ENCODE measurements at places on chromosomes 2 and 18.

DNA sequence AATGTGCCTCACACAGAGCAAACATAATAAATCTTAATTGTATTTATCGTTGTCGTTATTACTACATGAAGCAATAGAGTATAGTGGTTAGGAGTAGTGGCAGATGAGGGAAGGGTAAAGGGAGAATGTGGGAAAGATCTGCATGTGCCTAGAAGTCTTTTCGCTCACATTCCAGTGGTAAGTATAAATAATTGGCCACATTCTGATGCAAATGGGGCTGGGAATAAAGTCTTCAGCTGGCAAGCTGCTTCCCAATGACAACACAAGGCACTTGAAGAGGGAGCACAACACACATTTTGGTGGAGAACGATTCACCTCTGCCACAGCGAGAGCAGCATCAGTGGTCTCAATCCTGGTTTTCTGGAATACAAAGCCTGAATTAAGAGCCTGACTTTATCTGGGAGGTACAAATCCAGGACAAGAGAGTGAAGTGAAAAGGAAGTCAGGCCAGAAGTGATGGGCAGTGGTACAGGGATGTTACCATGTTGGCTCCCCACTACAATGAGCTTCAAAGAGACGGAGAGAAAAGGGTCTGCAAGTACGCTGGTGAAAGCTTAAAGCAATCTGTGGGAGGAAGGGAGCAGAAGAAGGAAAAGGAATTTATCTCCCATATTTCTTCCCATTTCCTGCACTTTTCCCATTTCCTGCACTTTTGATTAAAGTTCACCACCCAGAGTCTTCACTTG is 112.3 kb downstream of the ARHGAP15 start:
- no peak for DNase-seq

DNA sequence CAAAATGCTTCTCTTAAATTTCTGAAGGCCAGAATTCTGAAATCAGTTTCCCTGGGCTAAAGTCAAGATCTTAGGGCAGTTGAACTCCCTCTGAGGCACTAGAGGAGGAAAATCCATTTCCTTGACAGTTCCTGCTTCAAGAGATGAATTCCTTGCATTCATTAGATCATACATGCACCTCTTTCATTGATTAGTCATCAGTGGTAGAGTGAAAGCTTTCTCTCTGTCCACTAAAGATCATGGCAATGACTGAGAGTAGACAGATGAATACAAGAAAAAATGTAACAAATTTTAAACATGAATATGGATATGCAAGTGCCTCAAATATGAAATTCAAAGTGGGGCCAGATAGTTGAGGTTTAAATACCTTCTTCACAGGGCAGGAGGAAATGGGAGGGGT is 693.4 kb upstream of the TMEFF2 start:
- DNase-seq: no peak

DNA sequence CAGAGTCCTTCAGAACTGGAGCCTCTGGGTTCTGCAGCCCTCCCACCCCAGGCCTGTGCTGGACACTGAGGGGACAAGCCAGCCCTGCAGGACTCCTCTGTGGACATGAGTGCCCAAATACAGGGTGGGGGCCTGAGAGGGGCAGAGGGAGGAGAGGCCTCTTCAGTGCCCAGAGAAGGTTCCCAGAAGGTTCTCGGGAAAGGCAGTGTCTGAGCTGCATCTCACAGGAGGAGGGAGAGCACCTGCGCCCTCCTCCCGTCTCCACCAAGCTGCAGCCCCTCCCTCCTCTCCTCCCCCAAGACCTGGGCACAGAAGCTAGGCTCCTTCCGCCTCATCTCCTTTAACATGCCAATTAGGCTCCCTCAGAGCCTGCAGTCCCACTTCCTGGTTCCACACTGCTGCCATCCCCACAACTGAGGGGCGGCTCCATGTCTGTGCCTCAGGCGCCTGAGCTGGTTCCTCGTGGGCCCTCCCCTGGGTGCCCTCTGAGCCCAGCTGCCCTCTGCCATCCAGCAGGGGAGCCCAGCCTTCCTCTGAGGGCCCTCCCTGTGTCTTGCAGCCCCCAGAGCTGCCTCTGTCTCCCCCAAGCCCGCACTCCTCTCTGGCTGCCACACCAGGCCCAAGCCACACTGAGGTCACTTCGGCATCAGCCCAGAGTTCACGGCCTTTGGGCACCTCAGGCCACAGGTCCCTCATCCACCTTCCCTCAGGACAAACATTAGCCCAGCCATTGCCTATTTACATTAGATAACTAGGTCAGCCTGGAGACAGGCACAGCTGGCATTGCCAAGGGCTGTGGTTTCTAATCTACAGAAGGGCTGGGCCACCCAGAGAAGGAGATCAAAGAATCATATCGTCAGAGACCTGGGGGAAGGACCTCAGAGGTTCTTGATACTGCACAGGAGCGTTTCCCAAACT is 28.9 kb downstream of the KCNK3 start:
- no peak for DNase-seq

GRCh38 chr18:23038712-23039111 is 96.6 kb upstream of the CABLES1 start:
- DNase-seq: no peak

DNA sequence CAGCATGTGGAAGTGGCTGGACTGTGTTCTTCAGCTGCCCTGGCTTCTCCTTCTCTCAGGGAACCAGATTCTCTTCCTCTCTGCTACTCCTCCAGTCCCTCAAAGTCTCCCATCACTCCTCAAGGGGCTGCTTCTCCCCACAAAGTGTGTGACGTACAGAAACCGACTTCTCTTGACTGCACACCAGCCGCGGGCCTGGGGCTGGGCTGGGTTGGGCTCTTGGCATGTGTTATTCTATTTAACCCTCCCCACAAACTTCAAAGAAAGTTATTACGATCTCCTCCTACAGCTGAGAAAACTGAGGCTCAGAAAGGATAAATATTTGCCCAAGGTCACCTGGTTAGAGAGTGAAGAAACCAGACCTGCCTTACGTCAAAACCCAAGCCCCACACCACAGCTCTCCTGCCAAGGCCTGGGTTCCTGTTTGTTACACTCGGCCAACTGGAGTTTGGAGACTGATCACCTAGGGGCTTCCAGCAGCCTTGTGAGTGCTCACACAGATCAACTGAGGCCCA is 269.0 kb downstream of the TFCP2L1 start:
- DNase-seq: no peak

DNA sequence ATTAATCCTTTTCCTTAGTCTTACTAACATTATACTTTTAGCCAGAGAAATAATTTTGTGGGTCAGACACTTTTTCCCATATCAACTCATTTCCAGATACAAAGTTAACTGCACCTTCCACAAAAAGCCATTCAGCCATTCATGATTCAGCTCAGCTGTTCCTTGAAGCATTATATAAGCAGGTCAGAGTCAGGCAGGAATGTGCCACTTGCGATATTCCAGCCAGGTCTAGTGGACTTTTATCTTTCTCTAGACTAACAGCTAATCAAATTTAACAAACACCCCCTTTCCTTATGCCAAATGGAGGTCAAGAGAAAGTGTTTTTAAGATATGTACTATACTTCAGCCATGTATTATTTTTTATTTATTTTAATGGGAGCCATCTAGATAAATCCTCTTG is 75.6 kb upstream of the EPB41L3 start:
- DNase-seq: no peak

GRCh38 chr2:175976391-175977157 is 25.5 kb downstream of the LNPK start:
- no peak for DNase-seq

GRCh38 chr18:34128436-34128835 is 96.3 kb downstream of the NOL4 start:
- no peak for DNase-seq

DNA sequence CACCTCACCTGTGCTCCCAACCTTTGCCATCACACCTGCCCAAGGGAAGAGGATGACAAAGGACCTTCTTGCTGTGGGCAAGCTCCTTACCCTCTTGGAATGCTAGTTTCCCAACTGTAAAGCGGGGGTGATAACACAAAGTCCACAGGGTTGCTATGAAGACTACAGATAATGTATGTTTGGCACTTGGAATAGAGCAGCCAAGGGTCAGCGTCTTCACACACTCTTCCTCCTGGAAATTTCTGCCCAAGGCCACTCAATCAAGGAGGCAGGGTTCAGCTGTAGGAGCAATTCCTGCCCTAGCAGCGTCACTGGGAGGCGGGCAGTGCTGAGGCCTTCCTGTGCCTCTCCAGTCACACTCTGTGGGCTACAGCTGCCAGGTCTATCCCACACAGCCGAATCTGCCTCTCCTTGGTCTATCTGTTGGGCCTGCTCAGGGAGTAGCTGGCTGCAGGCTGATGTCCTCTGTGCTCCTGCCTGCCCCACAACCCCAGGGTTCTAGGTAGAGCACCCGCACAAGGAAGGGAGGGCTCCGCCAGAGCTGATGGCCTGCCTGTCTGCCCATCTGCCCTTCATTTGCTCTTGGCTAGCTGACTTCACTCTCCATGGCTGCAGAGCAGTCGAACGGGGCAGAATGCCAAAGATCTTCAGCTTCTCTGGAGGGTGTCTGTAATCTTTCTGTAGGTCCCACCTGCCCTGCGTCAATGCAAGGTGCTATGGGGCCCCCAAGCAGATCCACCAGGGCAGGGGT is 91.9 kb downstream of the MRO start:
- DNase-seq: no peak

DNA sequence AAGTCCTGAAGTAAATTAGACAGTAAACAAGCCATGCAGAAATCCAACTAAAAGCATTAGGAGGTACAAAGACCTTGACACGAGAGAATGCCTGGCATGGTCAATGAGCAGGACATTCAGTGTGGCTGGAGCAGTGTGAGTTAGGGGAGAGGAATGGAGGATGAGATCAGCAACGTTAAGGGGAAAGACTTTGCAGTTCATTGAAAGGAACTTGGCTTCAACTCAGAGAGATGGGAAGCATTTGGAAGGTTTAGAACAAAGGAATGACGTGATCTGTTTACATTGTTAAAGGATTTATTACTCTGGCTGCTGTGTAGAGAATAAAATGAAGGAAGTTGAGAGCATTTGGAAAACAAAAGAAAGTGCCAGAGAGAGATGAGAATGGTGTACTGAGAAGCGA is 621.3 kb downstream of the XIRP2 start:
- no peak for DNase-seq

GRCh38 chr2:239544143-239544917 is 143.5 kb upstream of the HDAC4 start:
- no peak for DNase-seq

- no peak for DNase-seq
These were observed 13.2 kb downstream of the ARL4C start for GRCh38 chr2:234483568-234484251.

- no peak for DNase-seq
These were observed 411.1 kb downstream of the FIGN start for GRCh38 chr2:163324677-163325076.

DNA sequence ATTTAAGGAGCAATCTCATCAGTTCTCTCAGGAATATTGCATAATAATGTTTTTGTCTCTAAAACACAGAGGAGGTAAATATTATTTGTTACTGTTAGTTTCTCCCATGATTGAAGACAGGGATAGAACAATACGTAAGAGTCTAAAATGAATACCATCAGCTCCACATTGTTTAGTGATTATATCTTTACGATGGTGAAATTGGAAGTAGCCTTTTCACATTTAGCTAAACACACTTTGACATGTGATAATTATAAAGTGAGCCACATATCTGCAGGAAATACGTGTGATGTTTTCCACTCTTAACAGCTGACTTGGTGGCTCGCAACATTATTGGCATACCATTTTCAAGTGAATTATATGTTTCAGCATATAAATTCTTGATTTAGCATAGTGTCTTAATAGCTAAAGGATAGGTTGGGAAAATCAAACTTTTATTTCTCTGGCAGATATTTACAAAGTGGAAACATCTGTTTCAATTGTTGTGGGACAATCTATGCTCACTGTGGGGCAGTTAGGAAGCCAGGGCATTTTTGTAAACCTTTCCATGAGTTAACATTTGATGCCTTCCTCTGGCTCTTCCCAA is 208.1 kb upstream of the RASGRP3 start:
- DNase-seq: no peak

DNA sequence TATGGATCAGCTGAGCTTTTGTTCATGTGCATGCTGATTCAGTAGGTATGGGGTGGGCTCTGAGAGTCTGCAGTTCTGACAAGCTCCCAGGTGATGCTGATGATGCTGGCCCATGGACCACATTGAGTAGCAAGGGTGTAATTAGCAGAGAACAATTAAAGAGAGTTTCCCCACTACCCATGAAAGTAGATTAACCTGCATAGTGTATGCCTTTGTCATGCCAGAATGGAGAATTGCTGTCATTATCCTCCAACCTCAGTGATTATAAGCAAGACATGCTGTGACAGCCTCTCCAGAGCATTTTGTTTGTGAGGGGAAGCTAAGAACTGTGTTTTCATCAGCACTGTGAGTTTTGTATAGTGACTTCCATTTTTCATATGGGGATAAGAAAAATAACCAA is 59.5 kb upstream of the LYPD1 start:
- DNase-seq: no peak

GRCh38 chr2:30717081-30717650 is 90.1 kb downstream of the CAPN13 start:
- DNase-seq: no peak

DNA sequence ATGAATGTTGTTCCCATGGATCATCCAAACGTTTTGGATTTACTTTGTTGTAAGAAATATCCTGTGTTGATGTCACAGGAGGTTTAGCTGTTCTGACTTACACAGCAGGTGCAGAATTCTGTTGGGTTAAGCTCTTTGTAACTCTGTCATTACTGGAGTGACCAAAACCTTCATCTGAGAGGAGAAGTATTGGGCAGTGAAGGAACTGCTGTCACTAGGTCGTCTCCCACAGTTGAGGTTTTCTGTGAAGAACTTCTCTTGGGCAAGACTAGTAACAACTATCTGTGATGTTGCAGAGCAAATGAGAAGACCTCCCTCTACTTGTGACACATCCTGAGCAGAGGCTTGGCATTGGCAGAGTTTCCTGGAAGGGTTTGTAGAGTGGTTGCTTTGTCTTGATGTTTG is 2.9 kb downstream of the SPTBN1 start:
- no peak for DNase-seq

DNA sequence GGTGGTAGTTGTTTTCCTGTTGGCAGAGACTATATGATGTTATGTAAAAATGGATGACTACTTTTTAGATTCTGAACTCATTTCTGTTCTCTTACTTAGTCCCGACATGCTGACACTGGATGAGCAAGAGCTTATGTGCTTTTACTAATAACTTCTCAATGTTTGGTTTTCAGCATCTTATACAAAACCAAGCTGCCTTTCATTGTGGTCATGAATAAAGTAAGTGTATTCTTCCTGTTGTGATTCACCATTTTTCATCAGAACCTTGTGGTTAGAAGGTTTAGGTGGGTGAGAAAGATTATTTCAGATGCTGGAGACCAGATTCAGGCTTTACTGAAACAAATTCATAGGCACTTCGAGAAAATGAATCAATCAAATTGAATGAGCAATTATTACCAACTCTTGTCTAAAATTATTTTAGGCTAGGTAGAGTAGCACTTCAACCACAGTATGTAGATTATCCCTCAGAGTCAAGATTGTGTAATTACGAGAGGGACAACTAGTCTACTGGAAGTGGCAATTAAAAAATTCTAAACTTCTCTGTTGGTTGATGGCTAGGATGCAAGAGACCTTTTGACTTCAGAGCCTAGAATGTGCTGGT is 9.3 kb downstream of the GPN1 start:
- DNase-seq: no peak

DNA sequence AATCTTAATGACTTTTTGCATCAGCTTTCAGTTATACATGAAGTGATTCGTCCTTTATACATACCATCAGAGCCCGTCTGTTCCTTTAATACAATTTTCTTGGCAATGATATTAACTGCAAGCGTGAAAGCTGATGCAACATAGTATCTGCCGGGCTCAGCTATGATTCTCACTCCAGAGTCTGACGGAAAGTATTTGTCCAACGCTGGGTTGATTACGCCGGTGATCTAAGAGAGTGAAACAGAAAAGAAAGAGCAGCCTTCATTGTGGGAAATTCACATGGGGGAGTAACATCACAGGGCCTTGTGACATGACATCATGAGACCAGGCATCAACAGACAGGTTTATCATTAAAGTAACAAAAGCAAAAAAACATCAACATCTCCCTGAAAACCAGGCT is 6.2 kb downstream of the ODC1 start:
- DNase-seq: no peak

All from nephron progenitor cell (in vitro differentiated cells).